Foreskin keratinocyte (primary cell): ENCODE measurements at places on chromosomes 1 and 21.

DNA sequence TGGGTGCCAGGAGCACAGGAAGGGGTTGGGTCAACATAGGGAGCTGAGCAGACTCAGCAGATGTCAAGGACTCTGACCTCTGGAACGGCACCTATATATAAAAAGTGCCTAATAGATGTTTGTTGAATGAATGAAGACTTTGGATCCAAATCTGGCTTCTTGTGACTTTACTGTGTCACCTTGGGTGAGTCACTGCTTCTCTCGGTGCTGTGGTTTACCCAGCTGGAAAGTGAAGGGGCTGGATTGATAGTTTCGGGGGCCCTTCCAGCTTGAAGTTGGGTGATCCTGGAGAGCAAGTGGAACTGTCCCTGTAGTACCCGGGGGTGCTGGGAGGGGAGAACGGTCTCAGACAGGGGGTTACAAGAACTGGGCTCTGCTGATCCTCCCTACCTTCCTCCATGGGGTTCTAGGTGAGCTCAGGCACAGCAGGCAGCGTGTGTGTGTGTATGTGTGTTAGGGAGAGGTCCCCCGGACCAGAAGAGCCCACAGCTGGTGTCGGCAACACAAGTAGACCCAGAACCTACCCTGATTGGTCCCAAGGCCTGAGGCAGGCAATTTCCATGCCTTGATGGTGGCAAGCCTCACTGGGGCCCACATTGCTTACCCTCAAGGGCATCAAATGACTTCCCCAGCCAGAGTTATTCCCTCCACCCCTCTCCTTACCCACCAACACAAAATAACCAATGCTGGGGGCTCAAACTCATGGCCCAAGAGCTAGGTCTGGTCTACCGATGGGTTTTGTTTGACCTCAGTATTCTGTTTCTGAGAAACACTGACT, 5.5 kb upstream of the PADI1 start:
- no peak for DNase-seq

DNA sequence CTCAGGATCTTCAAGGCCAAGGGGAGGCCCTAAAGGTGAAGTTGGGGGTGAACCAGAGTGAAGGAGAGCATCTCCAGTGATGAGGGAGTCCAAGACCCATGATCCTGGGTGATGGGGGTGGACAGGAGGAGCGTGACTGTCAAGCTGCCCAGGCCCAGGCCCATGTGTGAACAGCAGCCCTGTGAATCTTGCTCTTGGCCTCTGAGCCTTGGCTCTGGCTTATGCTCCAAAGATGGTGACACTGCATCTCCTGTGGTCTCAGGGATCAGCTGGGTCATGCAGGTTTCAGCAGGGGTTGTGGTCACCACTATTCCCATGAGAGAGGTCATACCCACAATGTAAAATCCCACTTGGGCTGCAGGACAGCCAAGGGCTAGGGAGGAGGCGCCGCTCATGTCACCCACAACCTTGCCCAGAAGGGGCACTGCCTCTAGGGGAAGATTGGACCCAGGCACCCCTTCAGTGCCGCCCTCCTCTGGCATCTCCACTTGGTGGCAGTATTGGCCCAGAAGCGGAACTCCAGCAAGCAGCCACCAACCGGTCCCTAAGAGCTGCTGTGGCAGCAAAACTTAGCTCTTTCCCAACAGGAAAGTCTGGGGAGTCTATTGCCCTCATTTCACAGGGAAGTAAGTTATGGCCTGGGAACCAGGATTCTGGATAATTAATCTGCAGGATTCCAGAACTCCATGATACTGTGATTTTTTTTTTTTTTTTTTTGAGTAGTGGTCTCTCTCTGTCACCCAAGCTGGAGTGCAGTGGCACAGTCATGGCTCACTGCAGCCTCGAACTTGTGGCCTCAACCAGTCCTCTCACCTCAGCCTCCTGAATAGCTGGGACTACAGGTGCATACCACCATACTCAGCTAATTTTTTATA, 7.5 kb upstream of the WNT3A start:
- DNase-seq = peak; percentile 34

GRCh38 chr1:17192394-17193221, 12.3 kb upstream of the PADI1 start:
- DNase-seq = peak; percentile 92

DNA sequence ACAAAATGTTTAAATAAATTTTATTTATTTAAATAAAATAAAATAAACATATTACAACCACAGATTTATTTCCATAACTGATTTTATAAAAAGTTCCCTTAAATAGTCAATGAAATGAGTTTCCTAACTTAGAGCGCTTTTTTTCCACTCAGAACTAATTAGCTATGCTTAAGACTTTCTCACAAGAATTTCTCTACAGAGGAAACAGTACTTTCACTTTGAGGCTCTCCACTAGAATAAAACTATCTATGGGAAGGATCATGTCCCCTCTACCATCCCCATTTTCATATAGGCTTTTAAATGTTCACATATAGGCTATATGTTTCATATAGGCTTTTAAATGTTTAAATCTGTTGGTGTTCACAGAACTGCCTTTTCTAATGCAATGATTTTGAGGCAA, 40.0 kb upstream of the DPH5 start:
- no peak for DNase-seq

DNA sequence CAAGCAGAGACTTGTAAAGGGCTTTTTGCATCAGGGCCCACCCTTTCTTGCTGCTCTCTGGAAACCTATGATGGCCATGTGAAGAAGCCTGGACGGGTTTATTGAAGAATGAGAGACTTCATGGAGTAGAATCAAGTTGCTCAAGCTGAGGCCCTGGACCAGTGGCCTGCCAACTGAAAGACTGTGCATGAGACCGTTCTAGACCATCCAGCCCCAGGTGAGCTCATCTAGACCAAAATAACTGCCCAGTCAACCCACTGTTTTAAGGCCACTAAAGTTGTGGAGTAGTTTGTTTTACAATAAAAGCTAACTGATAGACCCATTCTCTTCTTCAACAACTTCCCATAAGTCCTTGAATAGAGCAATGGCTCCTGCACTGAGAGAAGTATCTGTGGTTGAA, 11.8 kb upstream of the ENAH start:
- DNase-seq = no peak

- no peak for DNase-seq
Measured at GRCh38 chr1:61444288-61444687, 280.7 kb downstream of the TM2D1 start.

GRCh38 chr1:216175714-216176113, 247.5 kb downstream of the USH2A start:
- no peak for DNase-seq

- DNase-seq = peak; percentile 14
Measured at GRCh38 chr1:180912801-180913565, at the start of gene KIAA1614. Gene KIAA1614 (plus strand): TSS chr1:180912897. CDS start chr1:180913244, 347 bp downstream.

DNA sequence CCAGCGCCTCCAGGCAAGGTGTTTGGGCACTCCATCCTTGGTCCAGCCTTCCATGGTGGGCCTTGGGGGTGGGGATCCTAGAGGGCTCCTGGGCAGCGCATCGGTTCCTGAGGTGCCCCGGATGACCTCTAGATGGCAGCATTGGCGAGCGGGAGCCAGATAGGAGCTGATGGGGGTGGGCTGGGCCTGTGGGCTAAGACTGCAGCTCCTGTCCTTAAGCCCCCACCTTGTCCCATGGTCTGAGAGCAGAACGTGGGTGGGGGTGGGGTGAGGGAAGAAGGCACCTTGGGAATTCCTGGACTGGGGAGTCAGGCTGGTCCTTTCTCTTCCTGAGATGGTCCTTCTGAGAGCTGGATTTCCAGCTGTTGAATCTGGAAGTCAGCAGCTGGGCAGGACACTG, 93.4 kb upstream of the CSF3R start:
- DNase-seq = no peak

DNA sequence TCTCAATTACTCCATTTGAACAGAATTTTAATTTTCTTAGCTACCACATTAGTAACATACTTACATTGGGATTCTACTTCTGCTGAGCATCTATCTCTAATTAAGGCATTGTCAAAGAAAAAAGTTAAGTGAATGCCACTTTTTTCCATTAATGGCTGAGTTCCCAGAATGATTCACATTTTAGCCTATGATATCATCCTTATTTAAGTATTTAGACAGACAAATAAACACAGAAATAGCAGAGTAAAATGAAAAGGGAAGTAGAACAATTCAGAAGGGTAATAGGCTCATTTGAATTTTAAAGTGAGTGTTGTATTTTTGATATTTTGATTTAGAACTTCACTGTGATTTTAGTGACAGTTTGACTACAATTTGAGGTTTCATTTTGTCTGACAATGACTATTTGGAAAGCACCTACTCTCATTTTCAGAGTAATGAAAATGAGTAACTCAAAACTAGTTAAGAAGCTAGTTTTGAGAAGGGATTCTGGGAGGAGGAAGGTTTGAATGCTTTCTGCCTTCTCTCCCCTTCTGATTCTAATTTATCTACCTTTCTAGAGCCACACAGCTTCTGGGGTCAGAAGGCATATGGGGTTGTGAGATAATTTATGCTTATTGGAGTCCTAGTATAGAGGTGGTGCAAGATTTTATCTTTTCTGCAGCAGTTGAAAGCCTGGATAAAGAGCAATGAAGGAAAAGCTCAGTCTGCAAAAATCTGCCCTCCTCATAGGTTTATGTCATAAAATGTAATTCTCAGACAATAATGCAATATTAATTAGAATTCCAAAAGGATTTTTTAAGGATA, 15.5 kb downstream of the LYPLAL1 start:
- DNase-seq = peak; percentile 18

- no peak for DNase-seq
Measured at GRCh38 chr1:243388276-243388675, 132.4 kb downstream of the SDCCAG8 start.

GRCh38 chr1:75310067-75310466, 175.9 kb downstream of the LHX8 start:
- no peak for DNase-seq

DNA sequence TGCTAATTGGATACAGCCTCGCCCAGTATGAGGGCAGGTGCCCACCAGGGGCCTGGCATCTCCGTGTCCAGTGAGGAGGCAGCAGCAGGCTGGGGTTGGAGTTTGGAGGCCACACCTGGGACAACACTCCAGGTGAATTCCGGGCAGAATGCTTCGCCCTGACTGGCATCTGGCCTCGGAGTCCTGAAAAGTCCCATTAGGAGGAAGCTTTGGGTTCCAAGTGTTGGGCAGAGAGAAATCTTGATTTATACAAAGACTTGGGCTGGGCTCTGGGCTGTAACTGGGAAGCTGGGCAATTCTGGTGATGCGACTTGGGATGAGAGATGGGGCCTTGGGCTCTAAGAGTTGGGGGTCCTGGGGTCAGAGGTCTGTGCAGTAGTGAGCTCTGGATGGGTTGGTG, 48.1 kb upstream of the CSF3R start:
- no peak for DNase-seq

DNA sequence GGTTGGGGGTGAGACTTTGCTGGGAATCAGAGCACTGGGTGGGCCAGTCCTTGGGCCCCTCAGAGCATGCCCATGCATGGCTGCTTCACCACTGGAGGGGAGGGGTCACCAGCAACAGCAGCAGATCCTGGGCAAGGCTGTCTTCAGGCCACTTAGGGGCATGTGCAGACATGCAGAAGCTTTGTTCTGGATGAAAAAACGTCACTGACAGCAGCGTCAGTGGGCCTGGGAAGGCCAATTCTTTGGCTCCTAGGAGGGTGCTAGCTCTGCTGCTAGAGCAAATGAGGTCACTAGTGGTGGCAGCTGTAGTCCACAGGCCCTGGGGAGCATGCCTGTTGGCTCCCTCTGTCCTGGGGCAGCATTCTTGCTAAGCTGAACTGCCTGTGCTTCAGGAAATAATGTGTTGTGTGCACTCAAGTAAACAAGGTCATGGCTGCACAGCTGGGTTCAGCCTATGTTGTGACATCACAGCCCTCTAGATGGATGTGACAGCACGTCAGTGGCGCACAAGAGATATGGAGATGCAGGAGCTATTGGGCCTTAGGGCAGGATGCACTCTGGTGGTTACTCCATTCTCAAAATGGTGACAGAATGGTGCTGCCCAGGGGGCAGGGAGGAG, 27.0 kb downstream of the ZC3H11B start:
- DNase-seq = peak; percentile 24

DNA sequence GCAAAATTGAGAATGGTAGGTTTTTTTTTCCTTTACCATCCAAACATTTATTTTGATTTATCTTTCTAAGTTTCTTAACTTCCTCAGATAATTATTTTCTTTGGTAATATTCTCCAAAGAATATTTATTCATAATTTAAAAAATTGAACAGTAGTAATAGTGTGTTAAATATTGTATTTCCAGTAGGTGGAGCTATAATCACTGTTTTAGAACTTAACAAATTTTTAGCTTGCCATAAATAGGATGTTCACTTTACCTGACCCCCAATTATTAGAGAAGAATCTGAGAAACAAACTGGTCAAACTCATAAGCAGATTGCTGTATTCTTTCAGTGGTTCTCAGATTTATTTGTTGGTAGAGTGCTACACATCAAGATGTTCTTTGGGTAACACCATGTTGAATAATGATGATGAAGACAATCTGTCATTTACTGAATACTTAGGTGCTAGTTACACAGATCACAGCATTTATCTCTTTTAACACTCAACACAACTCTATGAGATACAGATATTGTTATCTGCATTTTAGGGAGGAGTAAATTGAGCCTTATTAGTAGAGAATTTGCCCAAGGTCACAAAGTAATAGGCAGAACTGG, 82.4 kb upstream of the GPR88 start:
- DNase-seq = no peak

DNA sequence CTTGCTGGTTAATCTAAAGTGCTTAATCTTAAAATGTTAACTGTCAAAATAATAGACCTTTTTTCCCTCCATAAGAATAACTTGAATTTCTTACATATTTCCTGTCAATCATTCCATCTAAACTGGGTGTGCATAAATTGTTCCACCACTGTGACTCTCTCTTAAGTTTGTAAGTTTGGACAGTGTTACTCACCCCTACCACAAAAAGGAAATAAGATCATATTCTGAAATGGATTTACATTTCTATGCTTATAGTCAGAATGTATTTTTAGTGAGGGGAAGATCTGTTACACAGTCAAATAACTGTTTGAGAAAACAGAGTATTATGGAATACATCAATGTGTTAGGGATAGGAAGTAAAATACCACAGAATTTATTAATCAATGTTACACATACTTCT, 109.6 kb upstream of the DPYD start:
- peak; percentile 48 for DNase-seq

GRCh38 chr1:238027366-238027765, 136.6 kb upstream of the ZP4 start:
- DNase-seq = no peak

DNA sequence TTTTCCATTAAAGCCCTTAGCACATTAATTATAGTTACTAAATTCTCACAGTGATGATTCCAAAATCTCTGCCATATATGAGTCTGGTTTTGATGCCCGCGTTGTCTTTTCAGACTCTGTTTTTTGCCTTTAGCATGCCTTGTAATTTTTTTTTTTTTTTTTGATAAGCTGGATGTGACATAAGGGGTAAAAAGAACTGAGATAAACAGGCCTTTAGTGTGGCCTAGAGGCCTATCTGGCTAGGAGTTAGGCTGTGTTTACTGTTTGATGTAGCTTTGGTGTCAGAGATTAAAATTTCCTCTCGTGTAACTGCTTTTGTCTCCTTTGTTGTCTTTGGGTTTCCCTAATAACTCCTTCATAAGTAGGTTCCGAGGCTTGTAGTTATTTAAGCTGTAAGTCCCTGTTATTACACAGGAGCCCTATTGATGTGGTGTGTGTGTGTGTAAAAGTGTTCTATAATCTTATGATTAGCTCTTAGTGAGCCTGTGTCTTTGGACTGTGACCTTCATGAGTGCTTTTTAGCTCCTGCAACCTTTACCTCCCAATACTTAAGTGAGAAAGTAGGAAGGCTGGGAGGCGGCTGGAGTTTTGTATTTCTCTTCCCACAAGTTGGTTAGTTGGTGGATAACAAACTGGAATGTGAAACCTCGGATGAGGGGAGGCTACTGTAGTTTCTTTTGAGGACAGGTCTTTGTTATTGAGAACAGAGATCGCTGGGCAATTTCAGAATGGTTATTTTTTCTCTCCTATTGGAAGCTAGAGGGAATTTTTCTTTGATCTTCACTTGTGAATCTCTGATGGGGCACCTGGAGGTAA, 19.3 kb downstream of the HS2ST1 start:
- no peak for DNase-seq
